ENCODE measurements at places on chromosomes 1 and 21.

DNA sequence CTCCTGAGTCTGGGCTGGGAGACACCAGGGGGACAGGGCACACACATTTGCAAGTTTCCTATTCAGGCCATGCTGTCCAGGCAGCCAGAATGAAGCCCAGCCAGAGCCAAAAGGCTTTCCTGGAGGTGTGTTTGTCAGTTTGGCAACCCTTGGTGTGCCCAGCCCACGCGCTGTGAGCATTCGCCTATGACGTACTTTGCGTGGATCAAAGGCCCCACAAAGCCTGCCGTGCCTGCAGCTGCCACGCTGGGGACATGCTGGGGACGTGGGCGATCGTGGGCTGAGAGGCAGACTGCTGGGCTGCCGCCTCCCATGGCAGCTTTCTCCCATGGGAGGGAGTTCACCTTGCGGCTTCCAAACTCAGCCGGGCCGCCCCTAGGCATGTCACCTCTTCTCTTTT lies 57.5 kb downstream of the CD247 start:
- DNase-seq: no peak

GRCh38 chr1:167565922-167566321 lies 12.4 kb upstream of the CREG1 start:
- no peak for DNase-seq

DNA sequence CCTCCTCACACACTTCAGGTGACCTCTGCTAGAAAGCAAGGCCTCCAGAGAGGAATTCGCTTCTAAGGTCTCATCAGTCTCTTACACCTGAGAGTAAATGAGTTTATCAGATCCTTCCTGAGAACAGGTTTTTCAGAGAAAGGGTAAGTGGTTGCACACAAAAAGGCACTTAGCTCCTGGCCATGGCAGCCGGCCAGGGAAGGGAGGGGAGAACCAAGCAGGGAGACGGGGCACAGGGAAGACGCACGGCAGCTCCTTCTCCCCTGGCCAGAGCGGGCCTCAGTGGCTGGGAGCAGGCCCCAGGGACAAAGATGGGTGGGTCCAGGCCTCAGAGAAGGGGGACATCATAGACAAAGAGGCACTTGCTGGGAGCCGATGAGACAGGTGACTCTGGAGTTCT lies 3.6 kb upstream of the TNNT2 start:
- no peak for DNase-seq

DNA sequence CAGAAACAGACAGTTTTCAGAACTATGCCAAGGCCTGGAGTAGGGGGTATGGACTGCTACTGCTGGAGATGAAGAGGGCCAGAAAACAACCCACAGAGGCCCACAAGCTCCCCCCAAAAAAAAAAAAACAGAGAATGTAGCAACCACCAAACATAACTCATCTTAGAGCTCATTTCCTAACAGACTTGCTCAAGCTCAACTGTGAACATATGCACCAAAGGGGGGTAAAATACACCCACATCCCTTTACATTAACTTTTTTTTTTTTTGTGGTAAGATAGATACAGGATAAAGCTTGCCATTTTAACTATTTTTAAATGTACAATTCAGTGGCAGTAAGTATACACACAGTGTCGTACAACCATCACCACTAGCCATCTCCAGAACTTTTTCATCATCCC lies 36.0 kb downstream of the SEC16B start:
- DNase-seq: no peak

All from stimulated activated CD4-positive, alpha-beta T cell treated with anti-CD3 and anti-CD28 coated beads, TNF-alpha, amount 100 ng/mL, for 24 hours (primary cell).